ENCODE measurements at places on chromosomes 6 and 20.

DNA sequence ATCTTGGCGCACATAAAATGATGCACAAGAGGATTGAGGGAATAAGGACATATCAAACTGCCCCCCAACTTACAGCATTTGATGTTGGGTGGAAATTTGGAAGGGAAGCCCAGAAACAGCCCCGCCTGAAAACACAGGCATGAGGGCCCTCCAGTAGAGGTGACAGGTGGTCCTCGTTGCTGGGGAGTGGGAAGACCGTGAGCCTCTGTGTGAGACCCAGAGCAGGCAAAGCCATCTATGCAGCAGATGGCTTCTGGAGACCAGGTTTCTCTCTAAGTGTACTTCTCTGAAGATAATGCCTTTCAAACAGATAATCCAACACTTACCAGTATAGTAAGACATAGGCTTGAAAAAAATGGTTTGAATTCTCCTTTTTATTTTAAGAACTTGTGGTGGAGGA, 132.2 kb upstream of the INSM1 start:
- no peak for DNase-seq

- no peak for DNase-seq
Observed at GRCh38 chr6:33217681-33218080, 9.4 kb downstream of the RING1 start.

DNA sequence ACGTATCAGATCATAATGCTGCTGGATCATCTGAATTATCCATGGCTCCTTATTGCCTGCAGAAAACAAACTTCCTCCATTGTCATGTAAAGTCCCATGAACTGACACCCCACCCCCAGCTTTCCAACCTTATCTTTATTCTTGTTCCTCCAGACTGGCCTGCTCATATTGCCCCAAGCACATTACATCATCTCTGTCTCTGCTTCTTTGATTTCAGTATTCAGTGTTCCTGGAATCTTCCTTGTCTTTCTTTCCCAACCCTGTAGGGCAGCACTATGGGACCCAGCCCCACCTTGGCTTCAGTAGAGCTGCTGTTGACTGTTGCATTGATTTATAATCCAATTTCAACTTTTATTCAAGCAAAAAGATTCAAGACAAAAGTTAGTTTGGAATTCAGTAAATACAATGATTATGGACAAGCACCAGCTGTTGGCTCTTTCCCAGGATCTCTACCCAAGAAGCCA, 187.5 kb upstream of the ECI2 start:
- DNase-seq: no peak

DNA sequence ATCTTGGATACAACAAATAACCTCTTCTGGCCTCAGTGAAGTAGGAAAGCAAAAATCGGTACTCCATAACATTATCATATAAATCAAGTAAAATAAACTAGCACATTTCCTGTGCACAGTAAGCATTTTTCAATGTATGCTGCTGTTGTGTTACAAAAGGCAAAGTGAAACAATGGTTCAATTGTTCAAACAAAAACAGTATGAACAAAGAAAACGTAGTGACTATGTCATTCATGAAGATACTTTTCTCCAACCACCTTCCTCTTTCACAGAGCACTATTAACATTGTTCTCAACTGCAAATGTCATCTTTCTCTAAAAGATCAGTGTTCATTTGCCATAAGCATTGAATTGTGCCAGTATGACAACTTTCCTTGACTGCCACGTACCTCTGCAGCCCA, 318.6 kb upstream of the PRDM1 start:
- DNase-seq: no peak

GRCh38 chr6:35238843-35239289, 20.7 kb upstream of the ZNF76 start:
- no peak for DNase-seq

GRCh38 chr20:57628047-57628961, 8.1 kb upstream of the ZBP1 start:
- peak; percentile 55 for DNase-seq

GRCh38 chr20:23034721-23035671, at the start of gene SSTR4:
SSTR4 (plus strand) TSS chr20:23035312; CDS start chr20:23035484, 172 bp downstream.
- DNase-seq: no peak

DNA sequence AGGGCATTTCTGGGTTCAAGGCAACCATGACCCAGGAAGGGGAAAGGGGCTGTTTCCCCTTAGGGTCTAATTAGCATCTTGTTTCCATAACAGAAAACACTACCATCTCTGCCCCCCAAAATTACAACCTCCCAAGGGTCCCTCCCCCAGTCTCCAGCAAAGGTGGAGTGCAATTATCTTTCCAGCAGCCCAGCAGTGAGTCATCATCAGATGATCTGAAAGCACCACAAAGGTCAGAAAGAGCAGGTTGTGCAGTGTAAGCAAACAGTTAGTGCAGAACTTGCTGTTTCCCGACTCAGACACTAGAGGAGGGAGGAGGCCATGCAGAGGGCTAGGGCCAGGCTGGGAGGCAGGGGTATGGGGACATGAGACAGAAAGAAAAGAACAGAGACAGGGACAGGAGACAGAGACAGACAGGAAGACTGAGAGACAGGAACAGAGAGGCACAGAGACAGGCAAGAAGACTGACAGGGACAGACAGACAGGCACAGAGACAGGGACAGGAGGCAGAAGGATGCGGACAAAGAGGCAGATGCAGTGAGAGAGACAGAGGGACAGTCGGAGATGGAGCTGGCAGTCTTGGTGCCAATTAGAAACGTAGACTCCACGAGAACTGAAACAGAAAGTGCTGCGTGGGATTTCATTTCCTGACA, 62.5 kb downstream of the PYGB start:
- DNase-seq: peak; percentile 32

GRCh38 chr20:13149371-13150105, 71.5 kb upstream of the ISM1 start:
- no peak for DNase-seq

- DNase-seq: no peak
Observed at GRCh38 chr6:53608396-53608795, 57.2 kb downstream of the KLHL31 start.

GRCh38 chr6:101489456-101489855, 95.9 kb downstream of the GRIK2 start:
- DNase-seq: no peak

DNA sequence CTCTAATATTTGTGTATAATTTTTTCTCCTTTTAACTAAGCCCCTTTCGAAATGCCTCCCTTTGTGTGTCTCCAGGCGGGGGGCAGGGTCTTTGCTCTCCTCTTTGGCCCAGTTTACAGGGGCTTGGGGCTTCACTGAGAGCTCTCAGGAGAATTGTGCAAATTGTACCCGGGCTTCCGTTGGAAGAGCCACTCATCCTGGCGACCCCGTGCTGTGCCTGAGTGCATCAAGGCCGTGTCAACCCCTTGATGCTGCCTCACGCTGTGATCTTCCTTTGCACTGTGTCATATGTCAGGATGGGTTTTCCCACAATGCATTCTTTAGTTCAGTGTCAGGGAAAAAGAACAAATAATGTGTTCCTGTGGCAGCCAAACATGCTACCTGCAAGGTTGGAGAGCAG, 118.0 kb upstream of the POU3F2 start:
- no peak for DNase-seq

- DNase-seq: no peak
Observed at GRCh38 chr20:17172836-17173516, 53.9 kb upstream of the PCSK2 start.

GRCh38 chr6:25927756-25928216, 2.7 kb downstream of the SLC17A2 start:
- DNase-seq: no peak

DNA sequence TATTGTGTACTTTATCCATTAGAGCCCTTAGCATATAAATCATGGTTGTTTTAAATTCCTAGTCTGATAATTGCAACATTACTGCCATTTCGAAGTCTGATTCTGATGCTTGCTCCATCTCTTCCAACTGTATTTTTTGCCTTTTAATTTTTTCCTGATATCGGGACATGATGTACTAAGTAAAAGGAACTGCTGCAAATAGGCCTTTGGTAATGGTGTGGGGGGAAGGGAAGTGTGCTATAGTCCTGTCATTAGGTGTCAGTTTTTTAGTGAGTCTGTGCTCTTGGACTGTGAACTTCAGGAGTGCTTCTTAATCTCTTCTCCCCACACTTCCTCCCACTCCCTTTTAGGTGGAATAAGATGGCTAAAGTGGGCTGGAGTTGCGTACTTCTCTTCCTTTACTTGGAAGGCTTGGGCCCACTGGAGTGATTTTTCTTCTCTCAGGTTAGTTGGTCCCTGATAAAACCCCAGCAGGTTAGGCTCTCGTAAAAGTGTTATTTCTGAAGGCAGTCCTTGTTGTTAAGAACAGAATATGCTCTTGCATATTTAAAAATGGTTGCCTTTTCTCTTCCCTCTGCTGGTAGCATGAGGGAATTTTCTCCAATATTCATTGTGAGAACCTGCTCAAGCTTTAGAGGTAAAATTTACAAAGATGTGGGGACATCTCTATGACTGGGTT, 18.1 kb downstream of the STXBP5 start:
- DNase-seq: no peak

GRCh38 chr20:48339190-48339985, 488.4 kb downstream of the PREX1 start:
- DNase-seq: no peak

- no peak for DNase-seq
Observed at GRCh38 chr6:157269261-157269794, 54.0 kb downstream of the TMEM242 start.

GRCh38 chr6:139680819-139681218, 306.4 kb upstream of the CITED2 start:
- no peak for DNase-seq

GRCh38 chr6:42367353-42368011, 84.2 kb downstream of the TRERF1 start:
- no peak for DNase-seq

DNA sequence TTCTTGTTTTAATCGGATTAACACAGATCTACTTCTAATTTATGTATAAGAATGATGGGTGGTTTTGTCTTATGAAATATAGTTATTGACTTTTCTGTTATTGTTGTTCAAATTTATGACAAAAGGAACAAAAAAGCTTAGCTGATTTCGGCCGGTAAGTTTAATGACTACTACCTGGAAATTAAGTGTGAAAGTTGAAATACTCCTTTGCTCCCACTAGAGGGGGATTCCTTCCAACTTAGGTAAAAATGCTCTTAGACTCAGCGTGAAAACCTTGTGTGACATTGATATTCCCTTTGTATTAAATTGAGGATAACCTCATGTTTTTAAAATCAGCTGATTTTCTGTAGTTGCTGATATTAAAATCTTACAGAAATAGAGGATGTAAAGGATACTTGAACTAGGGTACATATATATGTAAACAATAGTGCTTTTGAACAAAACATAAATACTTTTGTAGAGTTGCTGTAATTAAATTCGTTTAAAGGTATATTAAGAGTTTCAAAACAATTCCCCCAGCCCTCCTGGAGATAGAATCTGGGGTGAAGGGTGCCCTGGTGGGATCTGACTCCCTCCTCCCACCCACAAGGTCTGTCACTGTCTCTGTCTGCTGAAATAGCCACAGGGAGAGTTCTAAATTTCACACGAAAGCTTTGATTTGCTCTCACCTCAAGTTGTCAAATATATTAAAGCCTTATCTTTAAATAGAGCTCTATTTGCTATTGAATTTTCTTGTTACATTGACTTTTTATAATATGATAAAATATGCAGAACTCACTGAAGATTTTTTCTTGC, 257.5 kb downstream of the ARID1B start:
- no peak for DNase-seq

GRCh38 chr6:166693880-166694279, 66.8 kb upstream of the RPS6KA2 start:
- DNase-seq: no peak

DNA sequence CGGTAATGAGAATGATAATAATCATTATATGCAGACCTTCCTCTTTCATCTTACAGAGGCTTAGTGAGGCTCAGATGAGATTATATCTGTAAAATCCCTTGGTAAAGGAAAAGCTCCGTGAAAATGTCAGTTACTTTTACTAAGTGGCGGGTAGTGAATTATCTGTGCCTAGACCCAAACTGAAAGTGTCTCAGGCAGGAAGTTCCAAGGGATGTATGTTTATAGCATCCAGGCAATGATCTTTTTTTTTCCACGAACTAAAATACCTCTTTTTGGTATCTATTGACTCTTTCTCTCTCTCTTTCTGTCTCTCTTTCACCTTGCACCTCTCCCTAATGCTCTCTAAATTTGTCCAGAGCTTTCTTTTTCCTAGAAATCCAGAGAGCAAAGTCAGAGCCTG, 5.0 kb downstream of the TCF21 start:
- no peak for DNase-seq

DNA sequence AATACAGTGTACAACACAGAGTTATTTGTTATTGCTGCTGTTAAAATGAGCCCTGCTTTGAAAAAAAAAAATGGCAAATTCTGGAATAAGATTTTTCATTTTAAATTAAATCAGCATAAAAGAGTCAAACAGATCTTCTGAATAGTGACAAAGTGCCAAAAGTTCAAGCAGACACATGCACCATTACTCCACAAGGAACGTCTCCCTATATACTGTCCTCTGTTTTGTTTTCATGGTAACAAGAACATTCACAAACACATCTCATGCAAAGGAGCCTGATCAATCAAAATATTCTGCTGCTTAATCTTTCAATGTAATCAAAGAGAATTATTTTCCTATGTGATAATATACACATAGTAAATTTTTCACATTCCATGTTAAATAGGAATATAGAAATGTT, 2.7 kb downstream of the HIVEP2 start:
- no peak for DNase-seq

GRCh38 chr20:47411161-47411560, 54.7 kb upstream of the ZMYND8 start:
- no peak for DNase-seq

DNA sequence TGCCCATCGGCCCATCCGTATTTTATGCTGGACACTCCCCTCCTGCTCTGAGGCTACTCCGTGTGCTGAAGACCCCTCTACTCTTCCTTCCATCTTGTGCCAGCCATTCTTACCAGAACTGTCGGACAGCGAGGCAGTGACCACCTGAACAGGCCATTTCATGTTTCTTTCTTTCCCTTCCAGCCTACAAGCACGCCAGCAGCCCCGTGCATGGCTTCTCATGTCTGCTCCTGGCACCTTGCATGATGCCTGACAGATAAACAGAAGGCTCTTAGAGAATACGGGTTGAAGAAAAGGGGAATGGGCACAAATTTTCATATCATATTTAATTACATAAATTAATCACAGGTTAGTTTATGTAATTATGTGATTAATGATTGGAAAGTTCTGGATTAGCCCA, 95.7 kb downstream of the ARID1B start:
- no peak for DNase-seq

DNA sequence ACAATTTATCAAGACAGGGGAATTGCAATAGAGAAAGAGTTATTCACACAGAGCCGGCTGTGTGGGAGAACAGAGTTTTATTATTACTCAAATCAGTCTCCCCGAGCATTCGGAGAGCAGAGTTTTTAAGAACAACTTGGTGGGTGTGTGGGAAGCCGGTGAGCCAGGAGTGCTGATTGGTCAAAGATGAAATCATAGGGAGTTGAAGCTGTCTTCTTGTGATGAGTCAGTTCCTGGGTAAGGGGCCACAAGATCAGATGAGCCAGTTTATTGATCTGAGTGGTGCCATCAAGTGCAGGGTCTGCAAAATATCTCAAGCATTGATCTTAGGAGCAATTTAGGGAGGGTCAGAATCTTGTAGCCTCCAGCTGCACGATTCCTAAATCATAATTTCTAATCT, 50.0 kb upstream of the ECI2 start:
- DNase-seq: peak; percentile 15

- DNase-seq: no peak
Observed at GRCh38 chr6:74044417-74045096, 348.6 kb downstream of the CD109 start.
